ENCODE measurements at places on chromosomes 16 and 17. TPM values are rescaled to one million over a fixed set of nuclear protein-coding genes. Genes with fewer than 3 reads are reported as not detected.

SNAI3 gene
- total RNA-seq = 9.5 TPM

BFAR gene
- 30.0 TPM for total RNA-seq

DNA sequence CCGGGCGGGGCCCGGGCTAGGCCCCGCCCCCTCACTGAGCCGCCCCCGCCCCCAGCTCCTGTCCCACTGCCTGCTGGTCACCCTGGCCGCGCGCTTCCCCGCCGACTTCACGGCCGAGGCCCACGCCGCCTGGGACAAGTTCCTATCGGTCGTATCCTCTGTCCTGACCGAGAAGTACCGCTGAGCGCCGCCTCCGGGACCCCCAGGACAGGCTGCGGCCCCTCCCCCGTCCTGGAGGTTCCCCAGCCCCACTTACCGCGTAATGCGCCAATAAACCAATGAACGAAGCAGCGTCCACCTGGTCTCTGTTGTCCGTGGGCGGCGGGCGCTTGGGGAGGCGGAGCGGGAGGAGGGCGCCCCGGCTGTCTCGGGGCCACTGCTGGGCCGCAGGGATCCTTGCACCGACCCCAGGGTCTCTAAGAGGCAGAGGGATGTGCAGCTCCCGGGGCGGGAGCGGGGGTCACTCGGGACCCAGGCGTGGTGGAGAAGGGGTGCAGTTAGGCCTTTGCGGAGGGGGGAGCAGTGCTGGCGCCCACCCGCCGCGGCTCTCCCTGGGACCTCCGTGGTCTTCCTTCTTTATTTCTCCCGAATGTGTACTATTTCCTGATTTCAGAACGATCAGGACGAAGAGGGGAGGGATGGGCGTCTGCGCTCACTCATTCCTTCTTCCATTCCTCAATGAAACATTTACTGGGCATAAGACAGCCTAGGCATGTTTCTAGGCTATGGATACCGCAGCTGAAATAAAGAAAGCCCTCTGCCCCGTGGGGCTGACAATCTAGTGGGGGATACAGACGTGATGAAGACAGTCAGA lies 2.0 kb downstream of the HBZ start:
- DNase-seq = peak; percentile 64

HBA2 gene
- total RNA-seq = 450 TPM

GRCh38 chr16:84357191-84357651 lies 11.1 kb upstream of the ATP2C2 start:
- no peak for DNase-seq
